ENCODE measurements at places on chromosomes 5 and 9.

GRCh38 chr9:88075966-88076285 is 62.3 kb downstream of the SPATA31C2 start:
- DNase-seq: no peak

DNA sequence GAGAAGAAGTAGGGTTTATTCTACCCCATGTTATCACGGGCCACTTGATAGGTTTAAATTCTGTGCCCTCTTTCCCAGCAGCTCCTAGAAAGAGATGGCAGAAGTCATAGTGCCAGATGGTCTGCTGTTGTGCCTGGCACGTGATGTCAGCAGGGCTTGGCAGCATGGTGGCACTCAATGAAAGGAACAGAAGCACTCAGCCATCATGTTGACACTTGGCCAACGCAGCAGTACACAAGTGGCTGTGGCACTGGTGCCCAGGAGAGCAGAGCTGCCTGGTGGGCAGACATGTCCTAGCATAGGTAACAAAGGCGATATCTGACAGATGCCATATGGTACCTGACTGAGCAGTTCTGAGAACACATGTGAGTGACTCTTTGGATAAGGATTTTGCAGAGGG is 796.4 kb upstream of the ACO1 start:
- no peak for DNase-seq

DNA sequence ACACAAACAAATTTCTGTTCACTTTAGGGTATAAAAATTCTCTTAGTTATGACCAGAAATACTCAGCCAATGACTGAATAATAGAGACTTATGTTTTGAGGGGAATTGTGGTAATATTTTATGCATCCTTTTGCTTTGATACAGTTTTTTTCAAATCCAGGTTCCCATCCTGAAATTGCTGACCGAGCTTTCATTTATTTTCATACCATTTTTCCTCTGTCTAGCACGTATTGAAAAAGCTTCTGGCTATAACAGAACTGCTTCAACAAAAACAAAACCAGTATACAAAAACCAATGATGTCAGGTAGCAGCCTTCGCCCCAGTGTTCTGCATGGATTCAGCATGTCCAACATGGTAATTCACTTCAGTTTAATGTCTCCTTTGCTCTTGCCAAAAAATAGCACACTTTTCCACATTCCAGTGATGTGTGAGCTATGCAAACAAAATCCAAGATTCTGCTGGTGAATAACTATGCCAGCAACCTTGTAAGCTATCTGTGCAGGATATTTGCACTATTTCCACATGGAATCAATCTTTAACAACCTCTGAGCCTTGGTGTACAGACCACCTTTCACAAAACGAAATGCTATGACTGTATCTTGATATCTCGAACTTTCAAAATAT is 22.0 kb downstream of the CCNH start:
- DNase-seq: no peak

DNA sequence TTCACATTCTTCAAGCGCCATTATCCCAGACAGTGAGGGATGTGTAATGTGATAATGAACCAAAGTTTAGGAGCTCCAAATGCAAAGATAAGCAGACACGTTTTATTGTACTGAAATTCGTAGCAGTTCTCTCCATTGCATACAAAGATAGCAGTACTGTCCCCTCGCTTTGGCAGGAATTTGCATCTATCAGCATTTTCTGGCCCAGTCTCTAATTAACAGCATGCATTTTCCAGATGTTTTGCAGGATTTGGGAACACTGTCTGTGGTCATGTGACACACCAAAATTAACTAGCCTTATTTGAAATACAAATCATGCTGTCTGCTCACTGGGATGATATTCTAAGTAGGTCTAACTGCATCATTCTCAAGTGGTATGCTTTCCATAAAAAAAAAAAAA is 235.9 kb upstream of the TRPM3 start:
- no peak for DNase-seq

DNA sequence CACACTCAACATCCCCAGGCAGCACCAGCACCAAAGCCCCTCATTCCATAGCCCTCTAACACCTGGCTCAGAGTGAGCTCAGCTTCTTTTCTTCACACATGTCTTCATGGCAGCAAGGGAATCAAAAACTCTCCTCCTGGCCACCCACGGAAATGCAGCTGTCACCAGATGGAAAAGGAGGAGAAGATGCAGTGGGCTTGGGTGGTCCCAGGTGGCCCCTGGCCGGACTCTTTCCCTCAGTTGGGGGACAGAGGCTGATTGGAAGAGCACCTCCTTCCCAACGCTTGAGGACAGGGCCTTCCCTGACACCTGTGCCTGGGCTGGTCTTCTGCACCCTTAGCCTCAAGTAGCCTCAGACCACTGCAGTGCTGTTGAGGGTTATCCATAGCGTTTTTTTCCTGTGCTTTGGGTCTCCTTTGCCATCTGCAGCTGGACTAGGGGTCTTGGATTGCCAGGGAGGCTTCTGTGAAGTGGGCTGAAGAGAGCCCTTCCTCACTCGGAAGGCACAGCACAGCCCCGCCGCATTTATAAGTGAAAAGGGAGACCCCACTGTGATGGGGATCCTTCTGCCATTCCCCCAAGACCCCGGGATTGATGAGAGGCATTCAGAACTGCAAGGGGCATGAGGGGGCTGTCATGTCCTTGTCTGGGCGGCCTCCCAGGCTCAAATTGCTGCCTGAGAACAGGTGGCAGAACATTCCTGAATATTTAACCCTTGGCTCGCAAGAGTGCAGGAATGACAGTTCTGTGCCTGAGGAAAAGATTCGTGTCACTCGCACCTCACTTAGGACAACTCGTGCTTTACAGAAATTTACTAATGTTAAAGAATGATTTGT is 200.0 kb downstream of the AUH start:
- no peak for DNase-seq

DNA sequence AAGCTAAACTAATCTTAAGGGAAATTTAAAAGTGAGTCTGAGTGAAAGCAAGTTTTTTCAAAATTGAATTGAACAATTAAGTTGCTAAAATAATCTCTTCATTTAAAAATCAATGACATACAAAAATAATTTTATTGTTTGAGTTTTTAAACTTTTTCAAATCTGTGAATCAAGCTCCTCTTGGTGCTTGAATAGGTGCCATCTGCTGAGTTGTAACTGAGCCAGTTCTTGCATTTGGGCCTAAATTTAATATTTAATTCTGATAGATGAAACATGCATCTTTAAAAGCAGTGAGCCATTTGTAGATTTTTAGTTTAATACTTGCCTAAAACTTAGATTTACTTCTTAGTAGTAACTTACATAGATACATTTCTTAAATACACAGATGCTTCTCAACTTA is 31.8 kb downstream of the SPATA31D1 start:
- no peak for DNase-seq

DNA sequence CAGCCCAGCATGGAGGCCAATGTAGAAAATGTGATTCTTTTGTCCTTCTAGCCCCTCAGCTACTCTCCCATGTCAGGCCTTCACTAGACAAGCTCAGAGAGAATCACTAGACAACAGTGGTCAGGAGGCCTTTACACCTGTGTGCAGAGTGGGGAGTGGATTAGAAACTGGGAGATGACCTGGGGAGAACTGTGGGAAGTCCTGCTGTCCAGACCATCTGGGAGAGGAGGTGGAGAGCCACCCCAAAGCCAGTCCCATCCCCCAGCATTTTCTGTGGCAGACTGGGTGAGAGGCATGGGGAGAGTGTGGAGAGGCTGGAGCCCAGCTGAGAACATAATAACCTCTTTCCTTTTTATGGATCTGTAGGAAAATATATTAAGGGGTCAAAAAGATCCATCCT is 452.0 kb upstream of the DMAC1 start:
- DNase-seq: no peak

DNA sequence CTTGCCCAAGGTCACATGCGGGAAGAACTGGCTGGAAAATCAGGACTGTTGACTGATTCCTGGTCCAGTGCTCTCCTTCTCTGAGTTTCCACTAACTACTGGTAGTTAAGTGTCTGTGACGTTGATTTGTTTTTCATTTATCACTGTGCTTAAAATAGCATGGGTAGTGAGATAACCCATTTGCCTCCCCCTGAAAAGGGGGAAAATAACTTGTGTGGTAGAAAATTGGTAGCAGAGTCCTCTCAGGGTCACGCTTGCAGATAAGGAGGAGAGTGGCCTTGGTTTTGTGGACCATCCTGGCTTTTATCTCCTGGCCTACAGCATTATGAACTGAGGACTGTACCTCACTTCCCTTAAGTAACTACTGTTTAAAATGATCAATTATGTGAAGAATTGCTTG is 10.9 kb downstream of the FUBP3 start:
- no peak for DNase-seq

GRCh38 chr9:107474124-107474523 is 15.4 kb downstream of the KLF4 start:
- DNase-seq: no peak

GRCh38 chr5:139295346-139296057 is 2.0 kb downstream of the MATR3 start:
- no peak for DNase-seq

- DNase-seq: no peak
These were observed 83.1 kb upstream of the RANBP3L start for GRCh38 chr5:36384845-36385244.

DNA sequence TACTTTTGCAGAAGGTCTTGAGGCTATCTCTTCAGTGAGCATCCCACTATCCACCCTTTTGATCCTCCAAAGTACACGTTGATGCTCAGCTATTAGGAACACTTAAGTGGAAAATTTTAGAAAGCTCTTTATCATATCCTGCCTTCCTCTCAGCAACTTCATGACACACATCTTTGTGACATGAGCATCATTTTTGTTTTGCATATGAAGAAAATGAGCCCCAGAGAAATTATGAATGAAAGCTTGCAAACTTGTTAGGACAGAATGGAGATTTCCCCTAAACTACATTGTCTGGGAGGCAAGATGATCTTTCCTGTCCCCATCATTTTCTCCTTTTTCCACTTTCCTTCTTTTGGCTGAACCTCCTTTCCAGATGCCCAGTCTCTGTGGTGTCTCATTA is 239.4 kb upstream of the PIK3R1 start:
- no peak for DNase-seq

GRCh38 chr5:123398058-123398733 is 25.0 kb downstream of the CEP120 start:
- no peak for DNase-seq

DNA sequence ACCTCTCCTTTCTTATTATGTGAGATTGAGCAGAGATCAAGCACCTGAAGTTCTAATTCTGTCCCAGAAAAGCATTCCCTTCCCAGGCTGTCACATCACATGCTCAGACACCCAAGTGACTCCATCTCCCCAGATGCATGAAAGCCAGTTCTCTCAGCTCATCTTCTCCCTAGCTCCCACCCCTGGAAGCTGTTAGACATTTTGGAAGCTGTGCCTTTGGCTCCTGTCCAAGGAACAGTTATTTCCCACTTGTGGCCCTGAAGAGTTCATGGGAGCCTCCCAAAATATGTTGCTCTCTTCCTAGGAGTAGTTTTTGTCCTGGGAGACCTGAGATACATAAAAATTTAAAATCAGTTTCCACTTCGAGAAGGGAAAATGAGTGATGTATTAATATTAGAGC is 161.4 kb upstream of the GAS1 start:
- no peak for DNase-seq

- no peak for DNase-seq
These were observed 31.6 kb downstream of the CD180 start for GRCh38 chr5:67164856-67165525.

DNA sequence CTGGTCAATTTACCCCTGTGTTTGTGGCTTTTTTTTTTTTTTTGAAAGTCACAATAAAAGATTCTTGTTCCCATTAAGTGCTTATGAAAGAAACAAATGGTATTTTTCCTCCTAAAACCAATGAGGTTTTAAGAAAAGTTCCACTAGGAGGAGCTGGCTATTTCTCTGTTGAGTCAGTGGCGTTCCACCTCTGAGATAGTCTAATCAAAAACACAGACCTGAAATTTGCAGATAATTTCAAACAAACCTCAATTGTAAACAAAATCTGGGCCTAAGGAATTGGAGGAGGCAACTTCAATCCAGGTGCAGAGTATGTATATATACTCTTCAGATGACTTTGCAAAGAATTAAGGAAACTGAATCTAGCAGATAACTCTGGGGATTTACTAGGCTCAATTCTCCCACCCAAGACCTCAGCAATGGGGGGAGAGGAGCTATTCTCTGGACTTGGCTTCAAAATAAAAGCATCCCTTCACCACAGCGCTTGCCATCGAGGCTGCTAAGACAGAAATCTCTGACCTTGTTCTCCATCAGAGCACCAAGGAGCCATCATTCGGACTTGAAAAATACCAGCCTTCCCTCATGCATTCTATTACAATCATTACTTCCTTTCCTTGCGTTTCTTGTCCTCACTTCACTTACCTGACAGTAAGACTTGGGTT is 52.4 kb downstream of the FANCC start:
- no peak for DNase-seq

DNA sequence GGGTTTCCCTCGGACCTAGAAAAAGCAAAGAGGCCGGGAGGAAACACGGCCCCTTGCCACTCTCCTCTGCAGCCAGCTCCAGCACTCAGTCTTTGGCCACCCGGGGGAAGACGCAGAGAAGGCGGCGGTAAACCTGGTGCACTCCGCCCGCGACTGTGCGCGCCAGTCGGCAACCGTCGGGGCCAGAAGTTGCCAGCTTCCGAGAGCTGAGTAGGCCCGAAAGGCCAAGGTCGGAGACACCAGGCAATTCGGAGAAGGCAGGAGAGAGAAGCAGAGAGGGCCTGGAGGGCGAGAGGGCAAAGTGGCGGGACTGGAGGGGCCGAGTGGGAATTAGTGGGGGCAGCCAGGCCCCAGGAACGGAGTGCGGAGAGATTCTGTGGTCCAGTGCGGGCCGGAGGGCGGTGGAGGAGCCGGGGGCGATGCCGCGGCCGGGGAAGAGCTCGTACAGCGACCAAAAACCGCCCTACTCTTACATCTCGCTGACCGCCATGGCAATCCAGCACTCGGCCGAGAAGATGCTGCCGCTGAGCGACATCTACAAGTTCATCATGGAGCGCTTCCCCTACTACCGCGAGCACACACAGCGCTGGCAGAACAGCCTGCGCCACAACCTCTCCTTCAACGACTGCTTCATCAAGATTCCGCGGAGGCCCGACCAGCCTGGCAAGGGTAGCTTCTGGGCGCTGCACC is at the start of gene FOXB2:
FOXB2 (plus strand) TSS at position 420 of the 690 bp plus-strand sequence; CDS start at position 420, 0 bp downstream.
- no peak for DNase-seq

GRCh38 chr5:111997308-111997707 is 240.3 kb upstream of the NREP start:
- no peak for DNase-seq

- DNase-seq: no peak
These were observed 1090.1 kb downstream of the CDH9 start for GRCh38 chr5:25948278-25948677.

DNA sequence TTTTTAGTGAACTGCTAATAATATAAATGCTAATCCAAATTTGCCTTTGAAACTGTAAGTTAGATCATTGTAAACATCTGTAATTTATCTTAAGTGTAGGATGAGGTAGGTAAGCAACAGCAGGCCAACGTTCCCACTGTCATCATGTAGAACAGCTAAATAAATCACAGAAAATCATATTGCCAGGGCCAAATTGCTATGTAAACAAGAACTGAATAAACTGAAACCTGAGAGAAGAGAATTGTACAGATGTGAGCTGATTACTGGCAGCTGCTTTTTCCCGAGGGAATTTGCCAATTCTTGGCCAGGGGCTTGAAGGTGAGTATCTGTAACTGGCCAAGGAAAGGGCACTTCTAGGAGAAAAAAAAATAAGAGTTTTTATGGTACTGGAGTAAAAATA is 97.6 kb downstream of the CDH10 start:
- no peak for DNase-seq

GRCh38 chr9:69455311-69455710 is 130.3 kb downstream of the ENTREP1 start:
- DNase-seq: no peak

GRCh38 chr5:128464596-128464995 is 73.4 kb downstream of the FBN2 start:
- no peak for DNase-seq

- DNase-seq: no peak
These were observed 137.1 kb upstream of the FSTL4 start for GRCh38 chr5:133749331-133749985.
